LHCN-M2 (cell line): ENCODE measurements at places on chromosomes 4 and X.
A peak's percentile ranks its signal among the peaks of the same experiment; 100 is the strongest.

- DNase-seq, result no peak
Observed at GRCh38 chr4:185554365-185555126, 19.2 kb upstream of the PDLIM3 start.

- DNase-seq, result no peak
Observed at GRCh38 chr4:11565899-11566298, 137.2 kb upstream of the HS3ST1 start.

GRCh38 chrX:117196481-117196880 is 733.7 kb upstream of the CT83 start:
- no peak for DNase-seq

DNA sequence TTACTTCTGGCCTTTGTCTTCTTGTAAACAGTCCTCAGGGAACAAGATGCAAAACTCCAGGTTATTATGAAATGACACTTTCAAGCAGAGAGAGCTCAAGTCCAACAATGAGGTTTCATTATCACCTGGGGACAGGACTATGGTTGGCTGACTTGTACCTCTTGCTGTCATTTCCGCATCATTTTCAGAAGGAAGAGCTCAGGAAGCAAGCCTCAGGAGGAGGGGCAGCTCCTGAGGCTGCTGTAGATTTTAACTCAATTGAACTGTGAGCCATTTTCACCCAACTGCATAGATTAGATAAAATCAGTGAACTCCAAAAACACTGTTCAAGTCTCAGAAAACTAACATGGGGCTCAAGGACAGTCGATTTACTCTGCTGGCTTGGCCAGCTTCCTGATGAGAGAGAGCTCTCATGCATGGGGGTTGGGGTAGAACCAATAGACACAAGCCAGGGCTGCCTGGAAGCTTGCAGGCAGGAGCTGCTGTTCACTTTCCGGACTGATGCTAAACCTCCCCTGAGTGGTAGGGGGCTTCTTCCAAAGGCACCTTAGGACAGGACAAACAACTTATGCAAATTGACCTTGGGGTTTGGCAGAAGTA is 23.6 kb downstream of the TMEM255A start:
- DNase-seq, result no peak

DNA sequence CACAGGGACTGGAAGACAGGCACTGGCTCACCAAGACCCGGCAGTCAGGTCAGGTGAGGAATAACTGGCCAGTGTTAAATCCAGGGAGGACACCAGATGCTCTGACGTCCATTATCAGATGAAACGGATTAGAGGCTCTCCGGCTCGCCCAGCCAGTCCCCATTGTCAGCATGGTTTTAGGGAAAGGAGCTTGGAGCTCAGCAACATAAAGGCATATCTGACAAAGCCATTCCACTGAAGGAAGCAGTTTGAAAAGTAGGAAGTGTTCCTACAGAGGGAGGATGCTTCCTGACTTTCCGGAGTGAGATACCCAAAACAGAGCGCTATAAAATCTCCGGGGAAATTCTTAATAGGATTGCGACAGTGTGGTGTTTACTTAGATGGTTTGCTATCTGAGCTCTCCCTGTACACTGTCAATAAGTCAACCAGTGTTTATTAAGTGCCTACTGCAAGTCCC is 14.8 kb downstream of the NDNF start:
- no peak for DNase-seq

DNA sequence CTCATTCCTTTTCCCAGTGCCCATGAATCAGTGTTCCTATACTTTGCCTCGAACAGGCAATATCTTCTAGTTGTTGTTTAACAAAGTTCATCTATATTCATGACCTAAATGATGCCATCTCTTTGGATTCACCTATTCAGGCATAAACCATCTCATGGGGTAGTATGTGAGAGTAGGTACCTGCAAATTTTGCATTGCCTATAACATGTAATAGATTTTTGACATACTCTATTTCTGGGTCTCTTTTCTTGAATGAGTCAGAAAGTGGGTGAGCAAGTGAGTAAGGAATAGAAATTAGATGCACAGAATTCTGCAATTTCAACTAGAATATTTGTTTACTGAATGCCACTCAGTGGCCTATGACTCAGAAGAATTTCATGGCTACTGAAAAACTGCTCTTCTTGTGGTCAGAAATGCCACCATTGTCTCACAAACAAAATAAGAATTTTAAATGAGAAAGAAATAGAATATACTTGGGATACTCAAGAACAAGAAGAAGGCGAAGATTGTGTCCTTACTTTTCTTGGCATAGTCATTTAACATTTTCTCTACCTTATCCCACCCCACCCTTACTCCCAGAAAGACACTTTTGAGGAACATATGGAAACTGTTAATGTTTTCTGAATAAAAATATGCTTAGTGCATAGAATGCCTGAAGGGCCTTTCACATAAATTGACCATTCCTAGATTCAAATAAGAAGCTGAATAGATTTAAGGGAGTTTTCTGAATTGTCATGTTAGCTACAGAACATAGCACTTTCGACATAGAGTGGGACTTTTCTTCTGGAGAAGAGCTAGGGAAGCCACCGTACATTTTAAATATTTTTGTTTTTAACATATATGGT is 86.8 kb downstream of the HHIP start:
- peak; percentile 63 for DNase-seq
